ENCODE measurements at places on chromosomes 13 and 19.

- DNase-seq = no peak
These were observed 148.5 kb downstream of the ZNF486 start for GRCh38 chr19:20315543-20315942.

- no peak for DNase-seq
These were observed 1674.2 kb downstream of the PCDH9 start for GRCh38 chr13:65555962-65556361.

DNA sequence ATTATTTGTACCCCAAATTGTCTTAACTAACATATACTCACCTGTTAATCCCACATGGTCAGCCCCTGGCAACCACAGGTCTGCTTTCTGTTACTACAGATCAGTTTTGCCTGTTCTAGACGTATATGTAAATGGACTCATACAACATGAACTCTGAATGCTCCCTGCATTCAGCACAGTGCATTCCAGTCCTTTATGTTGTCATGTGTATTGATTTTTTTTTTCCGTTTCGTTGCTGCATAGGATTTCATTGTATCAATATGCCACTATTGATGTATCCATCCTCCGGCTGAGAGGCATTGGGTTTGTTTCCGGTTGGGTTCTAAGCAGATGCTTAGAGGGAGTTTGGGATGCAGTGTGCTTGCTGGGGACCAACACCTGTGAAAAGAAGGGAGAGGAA lies 36.1 kb upstream of the TNFRSF19 start:
- no peak for DNase-seq

- DNase-seq = no peak
These were observed 149.7 kb downstream of the KATNAL1 start for GRCh38 chr13:30157616-30157993.

DNA sequence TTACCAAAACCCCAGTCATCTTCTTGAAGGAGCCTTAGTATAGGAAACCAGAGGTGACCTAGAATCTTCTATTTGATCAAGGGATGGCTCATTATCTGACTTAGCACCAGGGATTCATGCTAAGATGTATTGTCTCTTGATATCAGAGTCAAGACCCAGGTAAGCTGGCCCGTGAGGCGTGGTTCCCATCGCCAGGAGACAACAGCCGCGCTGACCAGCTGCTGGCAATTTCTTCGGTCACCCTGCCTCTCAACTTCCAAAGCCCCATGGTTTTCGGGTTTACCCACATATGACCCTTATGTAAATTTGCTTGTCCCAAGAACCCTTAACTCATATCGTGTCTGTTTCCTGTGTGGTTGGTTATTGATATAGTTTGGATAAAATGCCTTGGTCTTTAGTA lies 77.7 kb upstream of the VSTM2B start:
- DNase-seq = no peak

- no peak for DNase-seq
These were observed 262.4 kb upstream of the SPRY2 start for GRCh38 chr13:80603351-80603750.

DNA sequence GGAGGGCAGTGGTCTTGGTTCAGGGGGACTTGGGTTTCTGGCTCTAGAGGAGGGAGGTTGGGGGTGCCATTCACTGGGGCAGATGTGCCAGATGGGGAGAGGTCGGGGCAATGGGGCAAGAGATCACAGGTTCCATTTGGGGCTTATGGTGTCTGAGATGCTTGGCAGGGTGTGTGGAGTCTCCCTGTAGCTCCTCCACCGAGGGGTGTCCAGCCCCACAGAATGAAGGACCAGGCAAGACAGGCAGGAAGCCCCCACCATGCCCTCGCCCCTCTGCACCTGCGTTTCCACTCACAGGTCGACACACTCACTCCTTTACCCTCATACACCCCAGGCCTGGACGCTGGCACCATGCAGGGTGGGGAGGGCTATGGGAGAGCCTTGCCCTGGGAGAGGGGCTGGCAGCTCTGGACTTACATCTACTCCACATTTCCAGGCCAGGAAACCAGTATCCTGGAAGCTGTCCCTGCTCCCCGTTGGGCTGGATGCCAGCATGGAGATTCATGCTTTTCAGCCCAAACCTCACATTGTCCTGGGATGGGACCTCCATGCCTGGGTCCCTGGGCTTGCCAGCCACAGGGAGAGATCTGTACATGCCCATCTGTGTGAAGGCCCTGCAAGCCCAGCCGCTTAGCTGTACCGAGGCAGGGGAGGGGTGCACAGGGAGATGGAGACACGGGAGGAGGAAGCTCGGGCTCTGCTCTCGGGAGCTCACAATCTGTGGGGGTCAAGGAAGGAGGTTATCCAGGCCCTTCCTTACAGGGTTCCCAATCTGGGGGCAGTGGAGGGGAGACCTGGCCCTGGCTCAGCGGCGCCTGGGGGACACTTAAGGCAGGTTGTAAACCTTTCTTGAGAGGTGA lies 77.1 kb downstream of the CHST8 start:
- no peak for DNase-seq

DNA sequence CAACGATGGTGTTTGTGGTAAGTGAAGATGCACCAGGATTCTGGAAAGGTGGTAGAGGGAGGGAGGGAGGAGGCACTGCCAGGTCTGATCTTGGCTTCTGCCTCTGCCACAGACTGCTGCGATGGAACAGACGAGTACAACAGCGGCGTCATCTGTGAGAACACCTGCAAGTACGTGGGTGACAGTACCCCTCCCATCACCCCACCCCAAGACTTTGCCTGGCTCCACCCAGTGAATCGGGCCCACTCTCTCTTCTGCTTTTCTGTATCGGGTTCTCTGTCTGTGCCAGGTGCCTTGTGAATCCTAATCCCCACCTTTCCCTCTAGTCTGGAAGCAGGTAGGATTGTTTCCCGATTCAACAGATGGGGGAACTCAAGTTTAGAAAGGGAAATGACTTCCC lies 2.5 kb downstream of the PRKCSH start:
- no peak for DNase-seq

DNA sequence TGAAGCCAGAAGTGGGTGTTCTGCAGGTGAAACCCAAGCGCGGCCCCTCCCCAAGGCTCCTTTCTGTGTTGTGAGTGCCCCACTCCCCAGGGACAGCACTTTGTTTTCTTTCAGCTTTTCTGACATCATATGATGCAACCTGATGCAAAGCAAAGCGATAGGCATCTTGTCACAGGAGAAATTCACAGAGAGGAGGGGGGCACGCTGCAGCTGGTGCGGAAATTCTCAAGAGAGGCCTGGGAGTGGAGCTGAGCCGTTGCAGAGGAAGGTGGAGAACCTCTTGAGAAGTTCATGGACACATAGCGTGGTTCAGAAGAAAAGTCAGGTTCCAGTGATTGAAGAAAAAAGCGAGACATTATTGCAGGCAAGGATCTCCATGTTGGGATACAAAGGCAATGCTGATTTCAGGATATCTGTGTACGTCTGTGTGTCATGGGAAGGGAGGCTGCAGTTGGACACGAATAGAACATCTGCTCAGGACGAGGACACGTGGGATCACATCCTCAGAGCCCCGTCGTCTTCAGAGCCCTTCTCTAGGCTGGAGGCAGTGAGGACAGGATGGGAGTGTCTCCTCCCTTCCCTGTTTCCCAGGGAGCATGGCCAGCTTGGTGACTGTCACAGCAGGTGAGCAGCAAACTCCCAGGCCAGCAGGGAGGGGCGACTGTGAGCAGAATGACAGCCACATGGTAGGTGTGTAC lies 79.2 kb downstream of the IRS2 start:
- DNase-seq = no peak

DNA sequence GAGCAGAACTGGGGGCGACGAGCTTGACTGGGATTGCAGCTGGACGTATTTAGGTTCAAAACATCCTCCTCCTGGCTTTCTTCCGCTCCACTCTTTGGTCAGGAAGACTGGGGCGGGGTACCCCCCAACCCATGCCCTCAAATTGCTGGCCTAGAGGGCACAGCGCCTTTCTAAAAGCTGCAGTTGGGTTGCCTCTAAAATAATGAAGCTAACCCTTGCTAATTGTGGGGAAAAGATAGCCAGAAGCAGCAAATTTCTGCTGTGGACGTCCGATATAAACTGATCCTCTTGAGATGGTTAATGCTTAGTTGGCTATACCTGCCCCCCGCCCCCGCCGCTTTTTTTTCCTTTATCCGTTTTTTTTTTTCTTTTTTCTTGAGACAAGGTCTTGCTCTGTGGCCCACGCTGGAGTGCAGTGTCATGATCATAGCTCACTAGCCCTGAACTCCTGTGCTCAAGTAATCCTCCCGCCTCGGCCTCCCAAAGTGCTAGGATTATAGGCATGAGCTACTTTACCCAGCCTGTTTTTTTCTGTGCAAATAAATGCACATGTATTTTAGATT lies 754 bp upstream of the CHERP start:
- no peak for DNase-seq

GRCh38 chr19:1956868-1957492 lies 16.0 kb downstream of the CSNK1G2 start:
- DNase-seq = no peak

DNA sequence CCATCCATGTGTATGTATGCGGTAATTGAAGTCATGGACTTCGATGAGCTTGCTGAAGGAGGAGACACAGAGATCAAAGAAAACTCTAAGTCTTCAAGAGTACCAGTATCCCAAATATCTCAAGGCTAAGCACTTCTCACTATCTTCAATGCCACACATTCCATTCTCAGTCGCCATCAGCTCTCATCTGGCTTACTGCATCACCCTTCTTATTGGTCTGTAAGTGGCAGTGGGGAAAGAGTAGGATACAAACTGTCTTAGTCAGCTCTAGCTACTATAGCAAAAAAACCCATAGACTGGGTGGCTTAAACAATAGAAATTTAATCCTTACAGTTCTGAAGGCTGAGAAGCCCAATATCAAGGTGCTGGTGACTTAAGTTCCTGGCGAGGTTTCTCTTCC lies 218.7 kb downstream of the POSTN start:
- no peak for DNase-seq

DNA sequence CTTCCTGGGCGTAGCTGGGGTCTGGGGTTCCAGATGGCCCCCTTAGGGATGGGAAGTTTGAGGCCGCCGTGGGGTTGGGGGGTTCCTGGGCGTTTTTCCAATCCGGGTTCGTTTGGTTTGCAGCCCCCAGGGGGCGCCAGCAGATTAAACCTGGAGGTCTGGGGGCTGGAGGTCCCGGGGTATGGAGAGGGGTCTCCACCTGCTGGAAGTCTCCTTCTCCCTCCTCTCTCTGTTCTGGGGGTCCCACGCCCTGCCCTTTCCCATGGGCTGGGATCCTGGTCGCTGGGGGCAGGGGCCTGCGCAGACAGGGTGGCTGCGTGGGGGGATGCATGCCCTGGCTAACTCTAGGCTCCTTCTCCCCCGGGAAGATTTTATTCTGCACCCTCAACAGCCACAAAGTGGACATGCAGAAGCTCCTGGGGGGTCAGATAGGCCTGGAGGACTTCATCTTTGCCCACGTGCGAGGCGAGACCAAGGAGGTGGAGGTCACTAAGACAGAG lies 899 bp downstream of the GIPC3 start:
- DNase-seq = no peak

DNA sequence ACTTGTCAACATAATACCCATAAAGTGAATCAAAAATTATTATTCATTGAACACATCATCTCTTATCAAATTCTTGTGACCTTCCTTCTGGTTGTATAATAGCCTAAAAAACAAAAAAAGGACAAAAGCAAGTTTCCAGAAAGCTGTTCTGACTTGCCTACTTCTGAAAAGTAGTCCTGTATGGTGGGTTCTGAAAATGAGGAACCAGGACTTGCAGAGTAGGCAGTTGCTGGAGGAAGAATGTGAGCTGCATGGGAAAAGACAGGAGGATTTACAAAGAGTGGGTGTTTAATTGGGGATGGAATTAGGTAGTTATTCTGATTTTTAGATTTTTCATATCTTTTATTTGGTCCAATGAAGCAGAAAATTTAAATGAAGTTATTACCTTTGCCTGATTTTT lies 56.7 kb downstream of the RCBTB2 start:
- DNase-seq = no peak

- no peak for DNase-seq
These were observed 132.6 kb upstream of the USP29 start for GRCh38 chr19:56987184-56987583.

- DNase-seq = no peak
These were observed 72.2 kb downstream of the ATP11A start for GRCh38 chr13:112761701-112762689.

- no peak for DNase-seq
These were observed 34.8 kb upstream of the ANKRD10 start for GRCh38 chr13:110949628-110950027.

GRCh38 chr19:33325920-33326319 lies 23.6 kb upstream of the CEBPA start:
- no peak for DNase-seq

DNA sequence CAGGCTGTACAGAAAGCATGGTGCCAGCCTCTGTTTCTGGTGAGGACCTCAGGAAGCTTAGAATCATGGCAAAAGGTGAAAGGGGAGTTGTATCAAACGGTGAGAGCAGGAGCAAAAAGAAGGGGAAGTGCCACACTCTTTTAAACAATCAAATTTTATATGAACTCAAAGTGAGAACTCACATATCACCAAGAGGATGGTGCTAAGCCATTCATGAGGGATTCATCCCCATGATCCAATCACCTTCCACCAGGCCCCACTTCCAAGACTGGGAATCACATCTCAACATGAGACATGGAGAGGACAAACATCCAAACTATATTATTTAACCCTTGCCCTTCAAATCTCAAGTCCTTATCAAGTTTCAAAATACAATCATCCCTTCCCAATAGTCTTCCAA lies 836.7 kb downstream of the SLITRK5 start:
- no peak for DNase-seq

GRCh38 chr19:39142630-39143029 lies 17.0 kb downstream of the PAK4 start:
- no peak for DNase-seq

- DNase-seq = no peak
These were observed 270.5 kb downstream of the DCLK1 start for GRCh38 chr13:35860661-35861060.

DNA sequence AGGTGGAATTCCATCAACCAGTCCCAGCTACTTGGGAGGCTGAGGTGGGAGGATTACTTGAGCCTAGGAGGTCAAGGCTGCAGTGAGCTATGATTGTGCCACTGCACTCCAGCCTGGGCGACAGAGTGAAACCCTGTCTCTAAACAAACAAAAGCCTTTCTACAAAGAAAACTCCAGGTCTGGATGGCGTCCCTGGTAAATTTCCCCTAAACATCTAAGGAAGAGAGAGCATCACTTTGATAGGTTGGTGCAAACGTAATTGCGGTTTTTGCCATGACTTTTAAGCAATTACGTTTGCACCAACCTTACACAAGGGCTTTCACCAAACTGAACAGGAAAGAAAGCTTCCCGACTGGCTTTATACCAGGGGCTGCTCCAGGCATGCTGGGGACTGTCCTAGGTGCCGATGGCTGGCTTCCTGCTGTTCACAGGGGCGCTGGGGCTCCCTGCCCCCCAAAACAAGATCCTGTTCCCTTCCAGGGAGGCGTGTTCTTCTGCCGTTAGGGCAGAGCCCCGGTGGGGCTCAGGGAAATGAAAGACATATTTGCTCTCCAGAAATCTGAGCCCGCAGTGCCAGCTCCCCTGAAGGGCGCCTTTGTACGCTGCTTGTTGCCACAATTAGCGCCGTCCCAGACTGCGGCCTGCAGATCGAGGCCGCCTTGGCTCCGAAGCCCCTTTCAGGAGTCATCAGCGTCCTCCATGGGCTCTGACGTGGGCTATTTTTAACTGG lies 38.7 kb upstream of the KLF2 start:
- DNase-seq = no peak

- no peak for DNase-seq
These were observed 554.1 kb downstream of the DACH1 start for GRCh38 chr13:71312923-71313322.

GRCh38 chr13:102687520-102687919 lies 7.3 kb downstream of the METTL21C start:
- DNase-seq = no peak

- no peak for DNase-seq
These were observed 14.9 kb downstream of the ZIC5 start for GRCh38 chr13:99956473-99957349.

- no peak for DNase-seq
These were observed 420.3 kb downstream of the PCDH17 start for GRCh38 chr13:58051807-58052375.

All from activated naive CD4-positive, alpha-beta T cell (primary cell).